ENCODE measurements at places on chromosomes 3 and 15.

DNA sequence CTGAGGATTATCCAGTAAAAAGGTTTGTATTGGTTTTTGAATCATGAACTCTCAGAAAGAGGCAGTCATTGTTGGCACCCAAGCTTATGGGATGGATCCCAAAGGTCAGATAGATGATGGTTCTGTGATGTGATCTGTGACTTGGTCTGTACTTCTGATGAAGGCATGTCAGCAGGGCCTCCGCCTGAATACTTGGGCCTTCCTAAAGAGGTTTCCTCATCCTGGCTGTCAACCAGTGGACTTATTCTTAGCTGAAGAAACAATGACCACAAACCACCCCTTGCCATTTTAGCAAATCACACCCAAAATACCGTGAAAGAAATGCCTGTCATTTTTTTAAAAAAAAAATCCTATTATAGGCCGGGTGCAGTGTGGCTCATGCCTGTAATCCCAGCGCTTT lies 48.2 kb upstream of the SLC9A9 start:
- no peak for DNase-seq

DNA sequence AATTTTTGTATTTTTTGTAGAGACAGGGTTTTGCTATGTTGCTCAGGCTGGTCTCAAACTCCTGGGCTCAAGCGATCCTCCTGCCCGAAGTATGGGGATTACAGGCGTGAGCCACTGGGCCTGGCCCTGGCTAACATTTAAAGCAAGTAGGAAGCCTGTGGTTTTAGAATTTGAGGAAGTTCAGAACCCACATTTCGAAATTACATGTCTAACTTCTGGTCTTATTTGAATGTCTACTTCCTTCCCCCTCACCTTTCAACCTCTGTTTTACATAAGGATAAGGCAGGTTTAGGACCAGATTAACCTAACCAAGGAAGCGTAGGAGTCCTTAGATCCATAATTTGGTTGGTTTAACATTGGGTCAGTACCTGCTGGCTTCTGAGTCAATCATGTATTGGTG lies 120.5 kb upstream of the PROK2 start:
- DNase-seq = no peak

GRCh38 chr15:98413933-98414546 lies 234.3 kb upstream of the IGF1R start:
- DNase-seq = no peak

- no peak for DNase-seq
These were observed 9.0 kb upstream of the CHRNB4 start for GRCh38 chr15:78650022-78650421.

DNA sequence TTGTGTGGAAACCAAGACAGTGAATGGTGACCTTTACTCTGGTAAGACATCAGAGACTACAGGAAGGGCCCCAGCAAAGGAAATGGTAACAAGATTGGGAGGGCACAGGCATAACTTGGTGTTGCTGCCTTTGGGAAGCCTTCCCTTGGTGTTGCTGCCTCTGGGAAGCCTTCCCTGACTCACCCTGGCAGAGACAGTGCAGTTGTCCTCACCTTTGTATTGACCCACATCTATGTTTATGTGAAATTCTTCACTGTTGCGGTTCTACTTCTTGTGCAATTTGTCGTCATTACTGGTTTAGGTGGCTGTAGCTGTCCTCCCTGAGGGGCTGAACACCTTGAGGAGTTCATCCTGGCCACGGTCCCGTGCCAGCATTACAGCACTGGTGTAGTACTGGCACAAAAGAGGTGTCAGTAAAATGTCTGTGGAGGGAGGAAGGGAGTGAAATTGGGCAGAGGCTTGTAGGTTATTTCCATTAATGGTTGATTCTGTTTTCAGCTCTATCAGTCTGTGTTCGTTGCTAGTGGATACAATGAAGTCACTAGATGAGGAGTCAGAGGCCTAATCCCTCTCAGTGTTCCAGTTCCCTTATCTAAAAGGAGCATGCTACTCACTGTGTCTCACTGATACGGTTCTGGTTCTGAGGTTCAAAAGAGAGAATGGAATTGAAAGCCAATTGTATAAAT lies 21.6 kb downstream of the IFT122 start:
- DNase-seq = no peak

GRCh38 chr3:49669352-49669751 lies 4.8 kb upstream of the APEH start:
- DNase-seq = no peak

GRCh38 chr15:62889734-62890505 lies 152.6 kb upstream of the TPM1 start:
- no peak for DNase-seq

- no peak for DNase-seq
These were observed 52.3 kb downstream of the WNT5A start for GRCh38 chr3:55434789-55435188.

DNA sequence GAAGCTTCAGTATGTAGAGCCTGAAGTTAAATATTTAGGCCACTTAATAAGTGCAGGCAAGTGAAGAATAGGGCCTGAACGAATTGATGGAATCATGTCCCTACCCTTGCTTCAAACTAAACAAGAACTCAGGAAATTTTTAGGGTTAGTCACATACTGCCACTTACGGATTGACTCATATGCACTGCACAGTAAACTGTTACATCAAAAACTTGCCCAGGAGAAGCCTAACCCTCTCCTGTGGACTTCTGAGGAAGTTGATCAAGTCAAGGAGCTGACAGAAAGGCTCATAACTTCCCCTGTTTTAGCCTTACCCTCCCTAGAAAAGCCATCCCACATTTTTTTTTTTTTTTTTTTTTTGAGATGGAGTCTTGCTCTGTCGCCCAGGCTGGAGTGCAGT lies 20.6 kb upstream of the KBTBD12 start:
- no peak for DNase-seq

- DNase-seq = no peak
These were observed 10.2 kb downstream of the SNRK start for GRCh38 chr3:43296565-43296964.

DNA sequence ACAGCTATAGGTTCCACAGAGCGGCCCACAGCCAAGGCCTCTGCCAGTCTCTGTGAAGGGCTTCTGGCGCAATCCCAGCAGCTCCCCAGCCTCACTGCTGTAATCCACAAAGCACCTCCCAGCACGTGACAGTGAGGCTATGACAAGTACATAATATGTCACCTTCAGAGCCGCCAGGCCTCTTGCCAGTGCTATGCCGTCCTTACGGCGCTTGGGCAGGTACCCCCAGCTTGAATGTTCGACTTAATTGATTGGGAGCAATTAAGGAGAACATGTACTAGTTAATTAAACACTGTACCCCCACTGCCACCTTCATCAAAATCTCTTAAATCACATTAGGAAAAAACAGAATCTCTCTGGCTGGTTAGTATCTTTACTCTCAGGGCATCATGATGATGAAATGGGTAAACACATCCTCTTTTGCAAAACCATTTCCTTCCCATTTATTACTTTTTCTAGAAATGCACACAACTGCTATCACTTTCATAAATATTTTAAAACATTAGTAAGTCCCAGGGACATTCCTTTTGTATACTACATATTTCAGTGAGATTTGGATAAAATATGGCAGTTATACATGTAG lies 169.9 kb downstream of the XXYLT1 start:
- DNase-seq = no peak

DNA sequence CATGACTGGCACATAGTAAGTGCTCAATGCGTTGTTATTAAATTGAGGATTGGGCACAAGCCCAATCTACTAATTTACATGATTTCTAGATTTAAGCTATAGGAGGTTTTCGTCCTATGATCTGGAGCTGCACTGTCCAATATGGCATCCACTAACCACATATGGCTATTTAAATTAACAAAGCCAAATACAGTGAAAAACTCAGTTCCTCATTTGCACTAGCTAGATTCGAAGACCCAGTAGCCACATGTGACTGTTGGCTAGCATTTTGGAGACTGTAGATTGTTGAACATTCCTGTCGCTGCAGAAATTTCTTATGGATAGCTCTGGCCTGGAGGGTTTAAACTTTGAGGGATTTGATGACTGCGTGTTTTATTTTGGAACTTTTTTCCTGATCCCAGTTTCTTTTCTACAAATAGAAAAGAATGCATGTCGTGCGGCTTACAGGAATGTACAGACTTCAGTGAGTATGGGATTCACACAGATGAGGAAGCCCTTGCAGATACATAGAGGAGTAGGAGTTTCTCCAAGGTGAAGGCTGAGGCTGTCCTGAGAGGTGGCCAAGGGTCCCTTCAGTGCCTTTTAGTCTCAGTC lies 82.8 kb downstream of the SLCO3A1 start:
- no peak for DNase-seq

- DNase-seq = no peak
These were observed 33.9 kb downstream of the RLBP1 start for GRCh38 chr15:89187301-89187985.

- no peak for DNase-seq
These were observed 59.9 kb upstream of the RNU6-1 start for GRCh38 chr15:67899596-67900283.

DNA sequence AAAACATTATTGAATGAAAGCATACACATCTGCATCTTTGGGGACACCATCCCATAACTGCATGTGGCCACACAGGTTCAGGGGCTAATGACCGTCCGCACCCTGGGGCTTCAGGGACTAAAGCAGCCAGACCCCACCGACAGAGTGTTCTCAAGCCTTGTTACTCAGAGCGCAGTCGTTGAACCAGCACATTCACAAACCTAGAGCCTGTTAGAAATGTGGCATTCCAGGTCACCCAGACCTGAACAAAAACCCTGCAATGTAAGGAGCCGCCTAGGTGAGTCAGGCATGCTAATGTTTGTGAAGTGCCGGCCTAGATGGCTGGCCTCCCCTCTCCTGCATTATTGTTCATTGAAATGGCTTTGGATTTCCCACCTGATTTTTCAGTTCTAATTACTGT lies 52.3 kb upstream of the HACD2 start:
- no peak for DNase-seq

- no peak for DNase-seq
These were observed 235.7 kb downstream of the SLC9A9 start for GRCh38 chr3:143612541-143612940.

DNA sequence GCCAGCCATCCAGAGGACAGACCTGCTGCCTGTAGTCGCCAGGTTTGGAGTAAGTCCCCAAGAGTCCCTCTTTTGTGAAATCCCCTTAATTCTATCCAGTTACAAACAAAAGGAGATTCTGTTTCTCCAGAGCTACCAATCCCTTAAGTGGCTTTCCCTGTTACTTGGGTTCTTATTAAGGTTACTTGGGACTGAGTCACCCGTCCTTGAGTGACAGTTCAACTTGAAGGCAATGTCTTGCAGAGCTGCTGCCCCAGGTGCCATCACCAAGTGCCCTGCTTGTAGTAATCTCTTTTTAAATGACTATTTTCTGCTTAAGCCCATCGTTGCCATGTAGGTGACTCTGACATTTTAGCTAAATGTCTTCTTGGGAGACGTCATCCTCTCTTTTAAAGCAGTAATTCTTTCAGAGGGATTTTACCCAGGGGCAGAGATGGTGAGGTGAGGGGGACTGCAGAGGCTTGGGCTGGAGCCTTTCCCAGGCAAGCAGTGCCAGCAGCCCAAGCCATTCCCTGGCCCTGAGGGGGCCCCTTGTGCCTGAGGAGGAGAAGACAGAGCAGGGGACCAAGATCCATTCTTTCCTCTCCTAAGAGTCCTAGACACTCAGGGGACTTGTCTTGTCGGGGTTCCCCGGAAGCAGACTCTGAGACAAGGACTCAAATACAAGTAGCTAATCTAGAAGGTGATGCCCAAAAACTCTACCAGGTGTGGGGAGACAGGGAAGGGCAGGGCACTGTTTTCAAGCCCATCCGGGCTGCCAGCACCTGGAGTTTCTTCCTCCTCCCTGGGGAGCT lies 253.7 kb downstream of the PLCL2 start:
- no peak for DNase-seq

- peak; percentile 22 for DNase-seq
These were observed 52.2 kb upstream of the STXBP5L start for GRCh38 chr3:120855665-120856437.

DNA sequence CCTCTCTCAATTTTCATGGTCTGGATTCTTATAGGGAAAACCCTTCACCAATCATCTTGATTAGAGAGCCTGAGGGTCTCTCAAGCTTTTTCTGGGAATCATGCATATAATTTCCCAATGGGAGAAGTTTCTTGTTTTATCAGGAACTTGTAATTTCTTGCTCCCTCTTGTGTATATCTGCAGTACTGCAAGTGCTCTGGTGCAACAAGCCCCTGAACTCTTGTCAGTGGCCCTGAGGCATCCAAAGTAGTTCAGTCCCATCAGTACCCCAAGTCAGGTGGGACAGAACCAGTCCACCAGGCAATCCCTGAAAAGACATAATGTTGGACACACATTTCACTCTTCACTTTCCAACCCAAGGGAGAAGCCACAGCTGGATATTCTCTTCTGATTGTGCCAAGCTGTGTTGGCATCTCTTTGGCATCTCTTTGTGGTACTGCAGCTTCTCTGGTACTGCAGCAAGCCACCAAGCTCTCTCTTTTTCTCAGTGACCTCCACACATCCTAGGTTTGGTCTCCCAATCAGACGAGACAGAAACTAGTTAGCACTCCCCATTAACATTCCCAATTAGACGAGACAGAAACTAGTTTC lies 214.5 kb downstream of the ZIC4 start:
- no peak for DNase-seq

DNA sequence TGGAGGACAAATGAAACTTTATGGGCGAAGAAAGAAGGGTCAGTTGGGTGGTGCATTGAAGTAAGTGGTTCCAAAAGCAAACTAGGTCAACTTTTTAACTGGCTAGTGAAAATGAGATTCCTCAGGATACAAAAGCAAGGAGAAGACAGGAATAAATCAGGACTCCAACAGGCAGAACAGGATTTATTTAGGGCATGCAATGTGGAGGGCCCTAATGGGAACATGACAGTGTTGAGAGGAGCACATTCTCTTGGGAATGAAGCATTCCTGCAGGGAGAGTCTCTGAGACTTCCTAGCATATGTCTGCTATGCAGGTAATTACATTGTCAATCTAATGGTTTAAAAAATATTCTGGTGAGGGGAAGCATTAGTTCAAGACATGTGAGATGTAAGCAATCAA lies 8.7 kb downstream of the NPAP1 start:
- DNase-seq = no peak

GRCh38 chr3:182729903-182730674 lies 63.2 kb upstream of the ATP11B start:
- DNase-seq = no peak

DNA sequence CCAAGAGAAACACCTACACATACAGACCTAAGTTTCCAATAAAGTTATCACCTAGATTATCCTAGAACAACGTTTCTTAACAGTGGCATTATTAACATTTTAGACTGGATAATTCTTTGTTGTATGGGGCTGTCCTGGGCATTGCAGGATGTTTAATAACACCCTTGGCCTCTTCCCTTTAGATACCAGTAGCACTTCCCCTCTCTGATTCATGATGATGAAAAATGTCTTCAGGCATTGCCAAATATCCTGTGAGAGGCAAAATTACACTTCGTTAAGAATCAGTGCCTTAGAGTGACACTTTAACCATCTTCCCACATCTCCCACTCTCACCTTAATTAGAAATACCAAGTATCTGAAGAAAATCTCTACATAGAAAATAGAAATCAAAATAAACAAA lies 352.6 kb downstream of the CGGBP1 start:
- DNase-seq = no peak

- DNase-seq = no peak
These were observed 77.6 kb upstream of the CHD2 start for GRCh38 chr15:92822216-92823144.
